ENCODE measurements at places on chromosomes 12 and 14. TPM values are rescaled to one million over a fixed set of nuclear protein-coding genes. Genes with fewer than 3 reads are reported as not detected.

Gene FITM1
- total RNA-seq, result 12.2 TPM

Gene TMEM63C
- 0.33 TPM for total RNA-seq

Gene ERBB3
- 74.8 TPM for total RNA-seq

Gene ANO2
- total RNA-seq, result 4.3 TPM

Gene CLEC9A
- not detected for total RNA-seq

Gene PLEKHG3
- 40.2 TPM for total RNA-seq

Gene KRT74
- not detected for total RNA-seq

Gene PLEKHH1
- 54.7 TPM for total RNA-seq

Gene KRT75
- total RNA-seq, result not detected

Gene LMO3
- 67.2 TPM for total RNA-seq

Gene SIX6
- not detected for total RNA-seq

Gene UNC119B
- total RNA-seq, result 23.6 TPM

Gene MAP3K9
- 5.4 TPM for total RNA-seq

Gene TMEM253
- total RNA-seq, result 1.3 TPM

Gene PRKAG1
- total RNA-seq, result 26.4 TPM

Gene RNU4-1
- under 0.01 TPM for total RNA-seq

Gene LRFN5
- total RNA-seq, result 0.52 TPM

Gene IL31
- total RNA-seq, result not detected

Gene DACT1
- 3.9 TPM for total RNA-seq

Data from body of pancreas (tissue), 4 donors.